ENCODE measurements at places on chromosomes 6 and 20.

GRCh38 chr6:149962461-149963211, 1.1 kb upstream of the ULBP1 start:
- no peak for DNase-seq

GRCh38 chr6:10431423-10432164, 16.7 kb upstream of the TFAP2A start:
- no peak for DNase-seq

DNA sequence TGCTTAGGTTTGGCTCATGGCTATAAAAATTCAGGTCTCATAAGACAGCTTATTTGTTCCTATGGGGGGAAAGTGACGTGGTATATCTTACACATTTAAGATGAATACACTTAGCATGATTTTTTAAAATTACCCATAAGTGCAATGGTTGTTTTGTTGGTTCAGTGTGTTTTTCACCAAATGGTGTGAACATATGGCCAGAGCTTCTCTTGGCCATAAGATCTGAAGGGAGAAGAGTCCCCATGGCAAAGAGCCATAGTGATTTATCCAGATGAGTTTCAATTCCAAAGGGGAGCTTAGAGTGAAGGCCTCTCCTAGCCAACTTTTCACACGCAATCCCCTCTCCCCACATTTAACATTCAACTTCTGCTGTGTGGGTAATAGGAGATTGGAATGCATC, 107.6 kb downstream of the TMEM242 start:
- no peak for DNase-seq

DNA sequence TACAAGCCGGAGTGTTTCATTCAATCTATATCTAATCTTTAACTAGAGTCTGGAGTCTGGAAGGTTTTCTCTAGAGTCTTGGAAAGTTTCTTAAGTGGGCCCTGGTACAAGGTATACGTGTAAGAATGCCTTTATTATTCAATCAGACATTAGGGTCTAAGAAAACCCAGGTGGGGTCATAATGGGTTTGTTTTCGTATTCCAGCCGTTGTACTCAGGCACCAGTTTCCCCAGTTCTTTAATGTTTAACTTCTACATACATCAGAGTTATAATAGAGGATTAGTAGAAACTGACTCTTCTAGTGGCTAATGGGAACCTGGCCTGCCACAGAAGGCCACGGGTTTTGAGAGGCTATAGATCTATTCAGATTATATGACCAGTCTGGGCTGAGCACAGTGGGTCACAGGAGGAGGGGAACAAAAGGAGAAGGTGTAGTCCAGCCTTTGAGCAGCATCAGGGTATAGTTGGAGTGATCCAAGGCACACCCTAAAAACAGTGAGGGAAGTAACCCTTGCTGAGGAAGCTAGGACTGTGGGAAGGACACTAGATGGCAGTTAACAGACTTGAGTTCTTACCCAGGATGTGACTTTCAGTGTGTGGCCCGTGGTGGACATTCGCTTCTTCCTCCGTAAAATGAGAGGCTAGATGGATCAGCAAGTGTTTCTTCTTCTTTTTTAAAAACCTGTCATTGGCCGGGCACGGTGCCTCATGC, 15.5 kb downstream of the FAM83B start:
- DNase-seq, result no peak

DNA sequence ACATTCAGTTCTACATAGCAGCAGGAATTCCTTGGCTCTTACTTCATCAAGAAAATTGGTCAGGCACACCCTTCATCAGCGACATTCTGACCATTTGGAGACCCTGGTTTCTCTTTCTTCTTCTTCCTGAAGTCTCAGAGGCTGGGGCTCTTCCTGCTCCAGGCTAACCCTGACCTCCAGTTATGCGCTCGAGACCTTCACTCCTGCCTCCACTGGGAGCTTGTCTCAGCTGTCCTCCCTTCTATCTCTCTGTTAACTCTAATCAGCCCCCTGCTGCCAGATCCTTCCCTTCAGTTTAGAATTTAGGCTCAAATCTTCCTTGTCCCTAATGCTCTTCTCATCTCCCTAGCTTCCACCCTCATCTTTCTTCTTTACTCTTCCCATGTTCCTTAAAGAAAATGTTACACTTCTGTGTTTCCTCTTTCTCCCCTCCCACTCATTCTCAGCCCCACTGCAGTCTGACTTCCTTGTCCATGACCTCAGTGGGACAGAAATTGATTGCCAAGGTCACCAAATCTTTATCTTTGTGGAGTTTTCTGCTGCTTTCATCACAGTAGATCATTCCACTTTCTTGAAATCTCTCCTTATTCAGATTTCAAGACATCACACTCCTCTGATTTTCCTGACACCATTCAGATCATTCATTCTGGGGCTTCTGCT, 8.4 kb upstream of the HLA-DOA start:
- no peak for DNase-seq

DNA sequence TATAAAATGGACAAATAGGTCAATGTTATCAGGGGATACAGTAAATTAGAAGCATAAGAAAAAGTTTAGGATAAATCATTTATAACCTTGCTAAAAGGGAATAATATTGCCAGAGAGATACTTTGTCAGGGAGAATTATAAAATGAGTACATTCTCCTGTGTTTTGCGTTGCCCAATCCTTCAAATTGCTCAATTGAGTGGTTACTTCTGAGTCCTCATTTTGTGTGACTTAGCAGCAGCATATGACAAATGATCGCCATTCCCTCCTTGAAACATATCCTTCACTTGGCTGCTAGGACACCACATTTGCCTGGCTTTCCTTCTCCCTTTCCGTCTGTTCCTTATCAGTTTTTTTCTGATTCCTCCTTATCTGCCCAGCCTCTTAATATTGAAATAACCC, 106.7 kb upstream of the FLRT3 start:
- DNase-seq, result no peak

- no peak for DNase-seq
These were observed 19.0 kb upstream of the ASIP start for GRCh38 chr20:34222208-34222607.

DNA sequence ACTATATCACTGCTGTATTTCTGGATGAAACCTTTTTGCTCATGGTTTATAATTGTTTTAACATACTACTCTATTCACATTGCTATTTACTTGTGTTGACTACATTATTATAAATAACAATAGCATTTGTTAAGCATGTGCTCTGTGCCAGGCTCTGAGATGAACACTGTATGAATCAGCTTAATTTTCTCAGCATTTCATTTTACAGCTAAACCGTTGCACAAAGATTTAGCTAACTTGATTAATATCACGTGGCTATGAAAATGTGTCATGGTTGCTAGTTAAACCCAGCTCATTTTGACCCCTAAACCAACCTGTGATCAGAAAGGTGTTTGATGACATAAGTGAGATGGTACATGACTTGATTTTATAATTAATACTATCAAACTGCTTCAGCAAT, 77.5 kb downstream of the NCOA7 start:
- no peak for DNase-seq

GRCh38 chr6:6790393-6790792, 201.9 kb downstream of the LY86 start:
- no peak for DNase-seq
